Occipital lobe (tissue), 3 donors: ENCODE measurements at places on chromosomes 3 and 15. TPM values are rescaled to one million over a fixed set of nuclear protein-coding genes. Genes with fewer than 3 reads are reported as not detected.

MAGI1 gene
- 49.4 TPM for total RNA-seq

PLA1A gene
- not detected for total RNA-seq

MYNN gene
- total RNA-seq = 42.9 TPM

PLA2G4B gene
- 2.5 TPM for total RNA-seq

DNA sequence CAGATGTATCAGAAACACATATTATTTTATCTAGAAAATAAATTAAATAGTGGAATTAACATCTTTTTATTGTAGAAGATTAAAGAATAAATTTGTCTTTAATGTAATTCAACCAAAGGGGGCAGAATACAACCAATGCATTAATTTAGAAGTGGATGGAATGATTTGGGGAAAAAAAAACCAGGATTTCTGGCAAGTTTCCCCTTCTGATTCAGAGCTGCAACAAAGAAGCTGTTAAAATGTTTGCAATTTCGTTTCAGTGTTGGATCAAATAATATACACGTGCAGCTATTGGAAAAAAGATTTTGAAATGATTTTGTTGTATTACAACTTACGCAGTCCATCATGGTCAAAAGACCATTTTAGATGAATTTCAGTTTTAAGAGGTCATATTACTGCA lies 71.6 kb upstream of the ZNF280D start:
- DNase-seq = no peak

DNA sequence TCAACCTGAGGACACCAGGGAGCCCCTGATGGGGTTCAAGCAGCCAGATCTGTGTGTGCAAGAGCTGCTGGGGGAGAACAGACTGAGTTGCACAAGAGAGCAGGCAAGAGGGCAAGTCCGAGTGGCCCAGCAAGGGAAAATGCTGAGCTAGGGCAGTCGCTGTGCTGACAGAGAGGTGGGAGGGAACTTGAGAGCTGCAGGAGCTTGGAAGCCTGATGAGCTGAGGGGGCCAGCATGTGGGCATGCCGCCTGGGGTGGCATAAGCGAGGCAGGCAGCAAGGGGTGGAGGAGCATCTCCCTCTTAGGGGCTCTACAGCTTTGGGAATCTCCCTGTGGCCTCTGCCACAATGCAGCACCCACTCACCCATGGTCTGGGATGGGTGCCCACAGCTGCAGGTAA lies 4.7 kb upstream of the CORO2B start:
- no peak for DNase-seq

DNA sequence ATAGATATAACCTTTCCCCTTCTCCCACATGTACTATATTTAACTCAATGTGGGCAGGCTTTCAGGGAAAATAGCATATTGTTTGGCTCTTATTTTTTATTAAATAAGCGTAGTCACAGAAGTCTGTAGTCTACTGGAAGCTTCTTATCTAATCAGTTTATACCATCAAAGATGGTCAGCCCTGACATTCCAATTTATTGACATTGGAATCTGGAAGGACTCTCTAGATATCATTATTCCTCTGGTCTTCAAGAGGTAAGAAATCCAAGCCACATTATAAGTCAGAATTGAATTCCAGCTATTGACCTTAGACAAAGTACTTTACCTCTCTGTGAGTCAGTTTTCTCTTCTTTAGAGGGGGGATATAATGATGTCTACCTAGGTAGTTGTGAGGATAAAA lies 38.5 kb upstream of the SCAANT1 start:
- no peak for DNase-seq

DNA sequence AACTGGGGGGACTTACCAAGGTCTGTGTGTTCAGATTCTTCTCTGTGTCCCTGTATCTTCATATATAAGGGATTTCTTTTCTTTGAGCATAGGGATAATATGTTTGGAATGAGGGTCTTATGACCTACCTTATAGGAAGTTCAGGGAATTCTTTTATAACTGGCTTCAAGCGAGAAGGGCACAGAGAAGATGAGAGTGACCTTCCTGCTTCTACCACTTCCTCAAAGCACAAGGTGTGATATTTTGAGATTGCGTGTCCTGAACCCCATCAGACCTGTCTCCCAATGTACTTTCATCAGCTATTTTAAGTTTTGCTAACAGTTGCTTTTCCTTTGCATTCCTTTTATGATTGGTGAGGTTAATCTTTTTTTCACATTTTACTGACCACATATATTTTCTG lies 3.1 kb upstream of the PSMD6 start:
- no peak for DNase-seq

DNA sequence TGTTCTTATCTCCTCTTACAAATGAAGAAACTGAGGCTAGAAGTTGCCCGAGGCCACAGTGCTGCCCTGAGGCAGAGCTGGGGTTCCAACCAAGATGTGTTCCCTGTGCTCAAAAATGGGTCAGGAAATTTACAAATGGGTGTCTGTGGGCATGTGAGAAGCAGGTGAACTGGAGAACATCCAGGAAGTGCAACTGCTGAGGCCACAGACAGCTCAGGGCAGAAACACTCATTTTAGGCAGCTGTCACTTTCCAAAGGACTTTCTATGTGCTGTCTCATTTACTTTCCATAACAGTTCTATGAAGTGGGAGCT lies 47.2 kb upstream of the ATP2B2 start:
- DNase-seq = no peak

DNA sequence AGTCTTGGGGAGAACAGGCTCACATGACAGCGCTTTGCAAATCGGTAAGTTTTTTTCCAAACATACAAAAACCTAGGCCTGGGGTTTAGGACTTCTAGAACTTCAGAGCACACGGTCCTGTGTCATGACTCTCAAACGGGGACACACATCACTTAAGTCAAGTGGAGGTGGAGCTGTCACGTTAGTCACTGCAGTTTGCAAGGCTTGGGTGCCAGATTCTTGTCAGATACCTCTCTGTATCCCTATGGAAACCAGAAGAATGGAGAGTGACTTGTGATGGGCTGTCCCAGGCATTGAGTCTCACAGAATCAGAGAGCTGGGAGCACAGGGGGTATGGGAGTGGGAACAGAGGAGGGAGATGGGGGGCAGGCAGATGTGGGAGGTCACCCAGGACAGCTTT lies 64.8 kb downstream of the DUT start:
- DNase-seq = no peak

GRCh38 chr15:70348226-70348543 lies 250.5 kb upstream of the TLE3 start:
- DNase-seq = no peak

GRCh38 chr15:39247574-39247973 lies 333.3 kb upstream of the THBS1 start:
- no peak for DNase-seq

- no peak for DNase-seq
Measured at GRCh38 chr3:31456373-31456772, 76.4 kb upstream of the STT3B start.

GRCh38 chr15:26866298-26867199 lies at the start of gene GABRA5:
TSS of gene GABRA5 (plus strand) at chr15:26867062. CDS start at chr15:26869249, 2,187 bp downstream.
- DNase-seq = peak; percentile 25

- DNase-seq = no peak
Measured at GRCh38 chr15:29652595-29652994, 169.7 kb downstream of the TJP1 start.

GRCh38 chr15:62549345-62549970 lies 384.4 kb upstream of the C2CD4B start:
- no peak for DNase-seq

DNA sequence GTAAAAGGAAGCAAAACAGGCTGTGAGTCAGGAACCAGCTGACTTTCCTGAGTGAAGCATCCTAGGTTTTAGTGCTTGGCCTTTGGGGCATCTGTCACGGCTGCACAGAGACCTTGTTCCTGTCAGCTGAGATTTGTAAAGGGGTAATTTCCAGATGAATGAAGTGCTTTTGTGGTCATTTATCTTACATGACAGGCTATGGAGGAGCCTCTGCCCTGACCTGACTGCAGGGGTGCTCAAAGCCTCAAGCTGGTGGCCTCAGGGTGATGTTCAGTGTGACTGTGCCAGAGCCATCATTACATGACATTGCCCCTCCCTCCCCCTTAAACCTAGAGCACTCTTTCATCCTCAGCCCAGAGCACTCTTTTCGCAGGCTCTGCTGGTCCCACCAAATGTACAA lies 132.5 kb downstream of the ARNT2 start:
- DNase-seq = no peak

DNA sequence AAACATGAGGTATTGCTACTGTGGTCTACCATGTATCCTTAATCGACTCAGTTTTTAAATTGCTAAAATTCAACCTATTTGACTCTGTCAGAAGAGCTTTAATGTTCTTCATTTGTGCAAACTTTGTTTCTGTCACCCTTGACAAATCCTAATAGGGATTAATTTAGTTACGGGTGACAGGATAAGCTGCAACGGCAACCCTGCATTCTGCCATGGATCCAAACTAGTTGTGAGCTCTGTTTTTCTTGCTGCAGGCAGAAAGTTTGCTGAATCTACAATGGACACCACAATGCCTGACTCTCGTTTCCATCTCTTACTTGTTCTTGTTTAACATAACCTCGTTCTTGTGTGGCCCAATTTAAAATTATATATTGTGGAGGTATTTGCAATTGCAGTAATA lies 352.3 kb downstream of the ROBO2 start:
- DNase-seq = no peak
